T-helper 1 cell (primary cell): ENCODE measurements at places on chromosomes 3 and 15.

GRCh38 chr3:125140011-125140817, 72.3 kb downstream of the SLC12A8 start:
- no peak for DNase-seq

- DNase-seq: no peak
Observed at GRCh38 chr3:54122324-54123002, at the start of gene CACNA2D3. CACNA2D3 (plus strand) TSS chr3:54122552.

- DNase-seq: no peak
Observed at GRCh38 chr3:98952404-98952803, 50.9 kb upstream of the DCBLD2 start.

- DNase-seq: no peak
Observed at GRCh38 chr3:1723726-1724125, 374.9 kb upstream of the CNTN4 start.

GRCh38 chr3:18188491-18188890, 236.6 kb downstream of the SATB1 start:
- no peak for DNase-seq

DNA sequence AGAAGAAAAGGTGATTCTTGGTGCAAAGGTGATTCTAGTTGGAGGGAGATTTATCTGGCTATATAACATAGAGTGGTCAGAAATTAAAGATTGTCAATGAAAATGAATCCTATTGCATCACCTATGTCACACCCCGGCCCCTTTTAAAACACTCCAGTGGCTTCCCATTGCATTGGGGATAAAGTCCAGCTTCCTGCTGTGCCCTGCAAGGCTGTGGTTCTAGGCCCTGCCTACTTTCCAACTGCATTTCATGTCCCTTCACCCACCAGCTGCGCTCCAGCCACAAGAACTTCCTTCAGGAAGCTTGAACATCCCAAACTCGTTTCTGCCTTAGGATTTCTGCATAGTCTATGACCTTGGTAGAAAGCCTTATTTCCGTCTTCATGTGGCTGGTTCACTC, 118.7 kb upstream of the UMPS start:
- DNase-seq: no peak

- DNase-seq: no peak
Observed at GRCh38 chr15:63331456-63331855, 50.2 kb downstream of the CA12 start.

DNA sequence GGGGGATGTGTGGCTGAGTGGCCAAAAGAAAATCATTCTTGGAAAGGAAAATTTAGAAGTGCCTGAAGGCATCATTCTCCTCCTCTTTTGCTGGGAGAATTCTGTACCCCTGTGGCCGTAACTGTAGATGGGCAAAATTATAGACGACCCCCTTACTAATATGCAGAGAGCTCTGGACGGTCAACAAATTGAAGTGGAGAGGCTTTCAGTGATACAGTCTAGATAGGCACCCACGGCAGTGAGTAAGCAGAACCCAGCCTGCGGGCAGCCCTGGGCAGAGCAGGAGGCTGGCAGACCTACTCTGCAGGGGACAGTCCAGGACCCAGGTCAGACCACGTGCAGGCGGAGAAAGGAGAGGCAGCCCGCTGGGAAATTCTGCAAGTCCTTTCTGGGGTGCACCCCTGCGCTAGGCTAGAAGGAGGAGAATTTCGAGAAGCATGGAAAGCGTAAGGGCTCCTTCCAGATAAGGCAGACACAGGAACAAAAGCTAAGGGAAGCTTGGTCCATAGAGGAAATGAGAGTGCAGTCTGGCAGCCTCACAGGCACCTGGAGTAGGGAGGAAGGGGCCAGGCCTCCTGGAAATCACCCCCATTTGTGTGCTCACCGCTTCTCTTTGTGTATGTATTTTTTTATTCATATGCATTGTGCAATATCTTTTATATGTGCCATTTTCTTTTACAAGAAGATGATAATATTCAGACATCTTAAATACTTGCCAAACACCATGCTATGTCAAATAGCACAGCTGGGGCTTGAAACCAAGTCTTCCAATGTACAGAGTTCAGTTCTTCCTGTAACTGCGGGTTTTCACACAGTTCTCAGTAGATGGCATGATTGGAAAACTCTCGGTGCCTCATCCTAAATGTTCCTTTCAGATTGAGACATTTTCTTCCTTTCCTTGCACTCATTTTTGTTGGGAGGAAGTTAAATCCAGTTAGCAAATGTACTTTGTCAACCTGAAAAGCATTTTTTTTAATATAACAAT, 40.2 kb downstream of the LRRK1 start:
- no peak for DNase-seq

- DNase-seq: no peak
Observed at GRCh38 chr15:35186346-35186745, 101.3 kb upstream of the NANOGP8 start.

- DNase-seq: no peak
Observed at GRCh38 chr3:28595372-28595771, 246.7 kb upstream of the AZI2 start.

DNA sequence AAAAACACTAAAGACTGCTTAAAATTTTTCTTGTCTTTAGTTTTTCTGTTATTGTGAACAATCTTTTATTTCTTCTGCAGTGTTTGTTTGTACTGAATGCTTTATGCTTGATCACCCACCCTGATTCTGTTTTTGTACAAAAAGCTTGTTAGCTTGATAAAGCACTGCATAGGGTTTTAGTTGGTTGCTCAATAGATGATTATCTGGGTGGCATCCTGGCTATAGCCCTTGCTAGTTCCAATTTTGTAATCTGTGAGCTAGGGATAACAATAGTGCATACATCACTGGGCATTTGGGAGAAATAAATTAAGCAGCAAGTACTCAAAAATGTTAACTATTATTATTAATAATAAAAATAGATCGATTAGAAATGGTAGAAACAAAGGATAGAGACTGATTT, 102.3 kb downstream of the ZPLD1 start:
- DNase-seq: no peak

GRCh38 chr3:35012214-35012613, 627.1 kb upstream of the ARPP21 start:
- DNase-seq: no peak

DNA sequence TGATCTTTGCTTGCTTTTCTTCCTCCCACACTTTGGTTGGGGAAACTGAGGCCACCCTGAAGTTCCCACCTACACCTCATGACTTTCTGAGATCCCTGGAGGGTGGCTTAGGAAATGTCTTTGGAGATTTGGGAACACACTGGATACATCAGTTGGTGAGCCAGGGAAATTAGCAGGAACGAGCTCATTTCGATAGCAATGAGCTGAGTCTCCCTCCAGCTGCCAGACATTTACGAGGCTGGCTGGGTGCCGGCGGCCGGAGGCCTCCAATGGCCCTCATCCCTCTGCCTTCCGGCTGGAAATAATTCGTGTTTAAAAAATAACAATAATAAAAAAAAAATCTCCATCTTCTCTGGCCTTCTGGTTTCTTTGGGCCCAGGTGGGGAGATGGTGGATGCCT, 38.8 kb downstream of the SMAD6 start:
- DNase-seq: no peak

- DNase-seq: no peak
Observed at GRCh38 chr3:87126321-87126720, 100.8 kb upstream of the CHMP2B start.

GRCh38 chr3:100104817-100105413, 9.4 kb downstream of the FILIP1L start:
- no peak for DNase-seq

DNA sequence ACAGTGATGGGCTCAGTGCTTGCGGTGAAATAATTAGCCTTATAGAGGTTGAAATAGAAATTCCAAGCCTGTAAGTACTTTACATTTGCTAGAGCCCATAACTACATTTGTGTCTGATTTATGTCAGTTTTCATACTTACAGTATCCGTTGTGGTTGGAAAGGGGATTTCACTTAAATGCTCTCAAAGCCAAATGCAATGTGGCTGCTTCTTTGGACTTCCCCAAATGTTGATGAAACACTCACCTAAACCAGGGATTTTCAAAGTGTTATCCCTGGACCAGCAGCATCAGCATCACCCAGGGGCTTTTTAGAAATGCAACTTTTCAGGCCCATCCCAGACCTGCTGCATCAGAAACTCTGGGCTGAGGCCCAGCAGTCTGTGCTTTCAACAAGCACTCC, 378.7 kb downstream of the MCTP2 start:
- no peak for DNase-seq

DNA sequence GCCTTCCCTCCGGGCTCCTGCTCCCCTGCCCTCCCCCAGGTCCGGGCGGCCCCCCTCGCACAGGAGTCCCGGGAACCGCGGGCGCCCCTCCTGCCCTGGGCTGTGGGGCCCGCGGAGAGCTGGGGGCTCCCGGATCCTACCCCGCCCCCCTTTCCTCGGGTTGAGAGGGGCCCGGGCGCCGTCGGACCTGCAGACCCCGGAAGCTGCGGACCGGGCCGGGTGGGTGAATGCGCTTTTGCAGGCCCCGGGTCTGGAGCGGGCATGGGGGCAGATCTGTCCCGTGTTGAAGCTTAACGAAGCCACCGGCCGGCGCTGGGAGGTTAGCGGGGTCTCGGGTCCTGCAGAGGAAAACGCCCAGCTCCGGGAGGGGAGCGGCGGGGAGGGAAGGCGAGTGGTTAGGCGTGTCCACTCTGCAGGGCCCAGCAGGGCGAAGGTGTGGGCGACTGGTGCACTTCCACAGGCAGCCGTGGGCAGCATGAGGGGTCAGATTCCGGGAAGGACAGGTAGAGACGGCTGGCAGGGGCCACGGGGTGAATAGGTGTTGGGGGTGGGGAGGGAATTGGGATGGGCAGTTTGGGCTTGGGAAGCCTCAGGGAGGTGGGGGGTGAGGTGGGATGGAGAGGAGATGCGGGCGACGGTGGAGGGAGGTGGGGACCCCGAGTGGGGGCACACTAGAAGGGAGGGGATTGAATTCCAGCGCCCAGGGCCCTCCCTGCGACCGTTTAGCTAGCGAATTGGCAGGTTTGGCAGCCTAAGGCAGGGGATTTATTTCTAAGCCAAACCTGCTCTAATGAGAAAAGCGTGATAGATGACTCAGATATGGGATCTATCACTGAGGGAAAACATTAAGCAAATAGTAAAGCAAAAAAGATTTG, 635 bp downstream of the CD276 start:
- no peak for DNase-seq

DNA sequence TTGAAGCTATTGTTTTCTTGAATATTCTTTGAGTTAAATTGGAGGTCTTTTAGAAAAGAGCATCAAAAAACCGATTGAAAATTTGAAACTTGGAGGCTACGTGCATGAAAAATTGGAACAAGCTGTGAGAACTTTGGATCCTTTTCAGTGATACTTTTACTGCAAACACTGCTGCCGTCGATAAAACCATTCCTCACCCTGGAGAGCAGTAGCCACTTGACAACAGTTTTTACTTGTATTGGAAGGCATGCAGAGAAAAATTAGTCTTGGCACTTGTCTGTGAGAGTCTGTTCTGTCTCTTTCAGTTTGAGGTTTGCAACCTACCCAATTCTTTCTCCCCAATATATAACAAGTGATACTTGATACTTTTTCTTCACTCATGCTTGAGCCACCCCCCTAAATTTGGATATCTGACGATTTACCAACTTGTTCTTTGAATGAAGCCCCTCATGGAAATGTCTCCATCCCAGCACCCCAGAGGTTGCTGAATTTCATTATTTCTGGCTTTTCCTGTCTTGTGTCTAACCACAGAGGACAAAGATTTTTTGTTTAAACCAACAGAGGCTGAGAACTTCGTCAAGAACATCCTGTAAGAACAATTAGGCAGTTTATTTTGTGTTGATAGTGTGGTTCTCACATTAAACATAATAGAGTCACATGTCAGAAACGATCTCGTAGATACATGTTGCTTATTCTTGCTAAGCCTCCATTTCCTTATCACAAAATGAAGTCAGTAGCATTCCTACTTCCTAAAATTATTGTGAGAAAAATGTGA, 307.3 kb upstream of the PLSCR5 start:
- DNase-seq: no peak

DNA sequence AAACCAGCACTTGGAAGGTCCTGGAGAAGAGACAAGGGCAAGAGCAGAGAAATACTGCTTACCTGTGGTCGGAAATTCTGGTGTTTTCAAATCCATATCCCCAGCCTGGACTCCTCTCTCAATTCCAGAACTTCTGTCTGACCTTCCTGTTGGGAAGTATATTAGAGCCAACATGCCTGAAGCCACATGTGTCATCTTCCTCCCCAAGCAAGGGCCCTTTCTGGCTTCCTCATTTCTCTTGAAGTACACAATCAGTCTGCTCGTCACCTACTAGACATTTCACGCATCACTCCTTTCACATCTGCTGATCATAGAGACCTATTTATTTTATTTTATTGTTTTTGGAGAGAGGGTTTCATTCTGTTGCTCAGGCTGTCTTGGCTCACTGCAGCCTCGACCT, 8.4 kb downstream of the PARP14 start:
- no peak for DNase-seq

DNA sequence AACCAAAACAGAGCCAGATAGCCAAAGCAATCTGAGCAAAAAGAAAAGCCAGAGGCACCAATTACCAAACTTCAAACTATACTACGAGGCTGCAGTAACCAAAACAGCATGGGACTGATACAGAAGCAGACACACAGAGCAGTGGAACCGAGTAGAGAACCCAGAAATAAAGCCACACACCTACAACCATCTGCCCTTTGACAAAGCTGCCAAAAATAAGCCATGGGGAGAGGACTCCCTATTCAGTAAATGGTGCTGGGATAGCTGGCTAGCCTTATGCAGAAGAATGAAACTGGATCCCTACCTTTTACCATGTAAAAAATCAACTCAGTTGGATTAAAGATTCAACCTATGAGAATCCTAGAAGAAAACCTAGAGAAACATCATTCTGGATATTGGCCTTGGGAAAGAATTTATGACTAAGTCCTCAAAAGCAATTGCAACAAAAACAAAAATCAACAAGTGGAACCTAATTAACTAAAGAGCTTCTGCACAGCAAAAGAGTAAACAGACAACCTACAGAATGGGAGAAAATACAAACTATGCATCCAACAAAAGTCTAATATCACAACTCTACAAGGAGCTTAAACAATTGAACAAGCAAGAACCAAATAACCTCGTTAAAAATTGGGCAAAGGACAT, 95.1 kb downstream of the APBA2 start:
- DNase-seq: no peak

GRCh38 chr3:100436951-100437350, 35.6 kb downstream of the LNP1 start:
- no peak for DNase-seq

DNA sequence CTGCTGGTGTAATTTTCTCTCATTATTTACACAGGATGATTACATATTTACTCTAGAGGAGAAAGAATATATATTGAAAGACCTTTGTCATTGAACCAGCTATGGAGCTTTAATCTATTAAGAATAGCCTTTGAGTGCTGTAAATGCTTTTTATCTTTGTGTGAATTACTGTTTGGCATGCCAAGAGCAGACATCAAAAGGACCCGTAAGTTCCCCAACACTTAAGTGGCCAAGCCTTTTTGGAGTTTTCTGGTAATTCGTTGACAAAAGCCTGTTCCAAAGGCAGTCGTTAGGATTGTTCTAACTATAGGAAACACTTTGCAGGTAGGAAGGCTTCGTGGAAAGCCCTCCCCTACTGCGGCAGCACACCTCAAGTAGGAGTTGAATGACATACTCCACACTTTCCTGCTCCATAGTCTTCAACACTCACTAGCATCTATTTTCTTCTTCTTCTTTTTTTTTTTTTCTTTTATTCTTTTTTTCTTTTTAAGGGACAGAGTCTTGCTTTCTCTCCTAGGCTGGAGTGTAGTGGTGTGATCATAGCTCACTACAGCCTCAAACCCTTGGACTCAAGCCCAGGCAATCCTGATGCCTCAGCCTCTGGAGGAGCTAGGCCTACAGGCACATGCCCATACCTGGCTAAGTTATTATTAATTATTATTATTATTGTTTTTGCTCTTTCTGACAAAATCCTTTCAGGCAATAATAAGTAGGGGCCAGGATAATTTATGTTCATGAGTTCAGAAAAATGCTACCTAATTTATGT, 98.6 kb downstream of the SUCNR1 start:
- DNase-seq: no peak

- DNase-seq: no peak
Observed at GRCh38 chr3:160876643-160877042, 120.6 kb downstream of the PPM1L start.
